Ecto neural progenitor cell (in vitro differentiated cells): ENCODE measurements at places on chromosomes 4 and X.

- DNase-seq: no peak
Observed at GRCh38 chr4:1201851-1202525, 29.6 kb upstream of the SPON2 start.

DNA sequence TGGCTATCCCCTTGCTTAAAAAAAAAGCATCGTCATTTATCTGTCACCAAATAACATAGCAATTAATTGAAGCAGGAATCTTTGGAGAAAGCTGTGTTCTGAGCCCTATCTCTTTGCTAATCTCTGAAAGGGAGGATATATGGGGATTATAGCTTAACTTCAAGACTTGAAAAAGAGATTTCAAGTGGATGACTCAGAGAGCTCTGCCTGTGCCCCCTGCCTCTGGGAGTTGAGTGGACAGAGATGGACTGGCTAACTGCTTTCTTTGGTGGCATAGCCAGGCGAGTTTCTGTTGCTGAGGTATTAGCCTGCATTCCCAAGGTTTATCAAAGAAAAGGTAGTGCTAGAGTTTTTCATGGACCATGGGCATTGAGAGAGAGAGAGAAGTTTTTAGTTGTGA is 91.6 kb downstream of the DDIT4L start:
- DNase-seq: no peak

GRCh38 chr4:108001540-108002135 is 11.9 kb downstream of the HADH start:
- no peak for DNase-seq

GRCh38 chr4:77040270-77040669 is 35.5 kb downstream of the CCNI start:
- DNase-seq: no peak

- no peak for DNase-seq
Observed at GRCh38 chr4:176090115-176090514, 24.5 kb downstream of the WDR17 start.

DNA sequence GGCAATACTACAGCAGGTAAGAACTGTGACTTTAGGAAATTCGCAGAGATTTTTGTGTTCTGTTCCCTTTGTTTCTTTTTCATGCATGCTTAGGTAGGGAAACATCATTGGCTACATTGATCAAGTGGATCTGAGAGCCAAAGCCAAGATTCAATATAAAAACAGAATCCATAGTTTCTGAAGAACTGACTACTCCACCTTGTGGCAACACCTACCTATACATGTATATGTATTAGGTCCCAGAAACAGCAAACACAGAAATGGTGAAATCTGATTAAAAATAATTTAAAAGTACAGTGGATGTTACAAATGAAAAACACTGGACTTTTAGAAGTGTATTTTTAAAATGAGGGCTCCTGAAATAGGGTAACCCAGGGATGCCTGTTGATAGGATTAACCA is 322.6 kb upstream of the MAOA start:
- DNase-seq: no peak

GRCh38 chr4:5144384-5144783 is 93.1 kb downstream of the STK32B start:
- DNase-seq: no peak

DNA sequence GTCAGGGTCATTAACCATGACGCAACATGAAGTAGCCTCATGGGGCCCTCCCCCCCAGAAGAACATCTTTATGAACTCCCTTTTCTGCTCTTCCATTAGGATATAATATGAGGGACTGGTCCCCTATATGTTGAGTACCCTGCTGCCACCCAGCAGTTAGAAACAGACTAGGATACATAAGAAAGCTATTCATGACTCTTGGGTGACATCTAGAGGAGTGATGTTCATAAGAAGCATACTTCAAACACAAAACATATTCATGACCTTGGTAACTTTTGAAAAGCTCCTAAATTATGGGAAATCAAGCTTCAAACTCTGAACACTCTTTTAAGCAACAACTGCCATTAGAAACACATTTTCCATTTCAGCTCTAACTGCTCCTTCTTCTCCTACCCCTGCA is 155.2 kb upstream of the SPIN4 start:
- DNase-seq: no peak

- DNase-seq: no peak
Observed at GRCh38 chr4:40427128-40427527, 92.0 kb downstream of the CHRNA9 start.

GRCh38 chr4:188196134-188196735 is 57.0 kb downstream of the TRIML1 start:
- no peak for DNase-seq

- no peak for DNase-seq
Observed at GRCh38 chrX:95860127-95860526, 824.5 kb upstream of the DIAPH2 start.

DNA sequence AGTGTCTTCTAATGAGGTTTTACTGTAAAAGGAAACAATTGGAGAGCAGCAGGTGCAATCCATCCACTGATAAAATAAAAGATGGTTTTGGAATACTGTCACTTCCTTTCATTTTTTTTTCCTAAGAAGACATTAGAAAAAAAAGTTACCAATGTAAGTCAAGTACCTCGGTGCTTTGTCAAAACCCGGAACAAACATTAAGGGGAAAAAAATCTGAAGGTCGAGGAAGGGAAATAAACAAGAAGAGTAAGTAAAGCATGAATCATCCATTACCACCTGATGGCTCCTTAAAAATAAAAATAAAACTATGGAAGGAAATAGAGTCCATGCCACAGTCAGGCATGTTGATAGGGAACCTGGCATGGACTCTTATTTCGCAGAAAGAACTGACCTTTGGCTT is 15.3 kb upstream of the XPNPEP2 start:
- no peak for DNase-seq

DNA sequence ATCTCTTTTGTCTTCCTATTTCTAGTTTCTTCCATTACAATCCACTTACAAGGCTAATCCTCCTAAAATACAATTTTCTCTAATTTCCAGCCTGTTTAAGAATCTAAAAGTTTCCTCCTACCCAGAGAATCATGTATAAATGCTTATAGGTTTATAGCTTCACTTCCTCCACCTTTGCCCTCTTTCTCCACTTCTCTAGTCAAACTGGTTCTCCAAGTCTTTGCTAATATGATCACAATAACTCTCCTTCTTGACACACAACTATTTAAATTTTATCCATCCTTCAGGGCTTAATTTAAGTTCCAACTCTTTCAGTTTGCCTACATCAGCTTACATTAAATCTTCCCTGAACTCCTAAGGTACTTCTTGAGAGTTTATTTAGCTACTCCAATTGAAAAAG is 69.2 kb downstream of the RPS6KA6 start:
- DNase-seq: no peak

DNA sequence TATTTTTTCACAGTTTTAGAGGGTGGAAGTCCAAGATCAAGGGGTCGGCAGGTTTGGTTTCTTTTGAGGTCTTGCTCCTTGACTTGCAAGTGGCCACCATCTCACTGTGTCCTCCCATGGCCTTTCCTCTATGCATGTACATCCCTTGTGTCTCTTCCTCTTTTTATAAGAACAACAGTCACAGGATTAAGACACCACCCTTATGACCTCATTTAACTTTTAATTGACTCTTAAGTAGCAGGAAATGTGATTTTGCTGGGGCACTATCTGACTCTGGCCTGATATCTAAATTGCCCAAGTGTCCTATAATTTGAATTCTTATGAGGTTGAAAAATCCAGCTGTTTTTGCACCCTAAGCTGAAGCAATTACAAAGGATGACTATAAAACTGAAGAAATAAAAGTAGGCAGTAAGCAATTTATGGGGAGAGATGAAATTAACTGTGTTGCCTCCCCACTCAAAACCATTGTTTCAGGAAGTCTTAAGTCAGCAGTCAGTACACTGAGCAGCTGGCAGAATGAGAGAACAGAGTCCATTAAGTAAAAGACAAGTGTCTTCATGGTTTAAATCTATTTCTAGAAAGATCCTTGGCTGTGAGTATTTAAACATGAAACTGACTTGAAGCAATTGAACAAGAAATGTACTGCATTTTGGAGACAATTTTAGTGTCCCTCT is 601.3 kb downstream of the SPRY1 start:
- no peak for DNase-seq

GRCh38 chrX:118353081-118353850 is 7.4 kb downstream of the WDR44 start:
- DNase-seq: no peak

DNA sequence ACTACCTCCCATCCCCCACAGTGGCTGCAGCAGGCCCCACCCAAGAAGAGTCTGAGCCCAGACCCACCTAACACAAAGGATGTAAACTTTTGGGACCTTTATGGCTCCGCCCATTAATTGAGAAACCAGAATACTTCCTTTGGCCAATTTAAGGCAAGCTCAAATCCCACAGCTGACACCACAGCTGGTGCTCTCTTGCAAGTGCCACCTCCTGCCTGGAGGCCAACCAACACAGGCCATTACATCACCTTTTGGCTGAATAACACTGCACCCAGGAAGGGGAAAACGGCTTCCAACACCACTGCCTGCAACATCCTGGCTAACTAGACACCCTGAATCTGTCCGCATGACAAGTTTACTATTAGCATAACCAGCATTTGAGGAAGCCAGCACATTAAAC is 248.8 kb downstream of the PRDM5 start:
- DNase-seq: no peak

- no peak for DNase-seq
Observed at GRCh38 chr4:155085843-155086530, 122.4 kb upstream of the NPY2R start.

DNA sequence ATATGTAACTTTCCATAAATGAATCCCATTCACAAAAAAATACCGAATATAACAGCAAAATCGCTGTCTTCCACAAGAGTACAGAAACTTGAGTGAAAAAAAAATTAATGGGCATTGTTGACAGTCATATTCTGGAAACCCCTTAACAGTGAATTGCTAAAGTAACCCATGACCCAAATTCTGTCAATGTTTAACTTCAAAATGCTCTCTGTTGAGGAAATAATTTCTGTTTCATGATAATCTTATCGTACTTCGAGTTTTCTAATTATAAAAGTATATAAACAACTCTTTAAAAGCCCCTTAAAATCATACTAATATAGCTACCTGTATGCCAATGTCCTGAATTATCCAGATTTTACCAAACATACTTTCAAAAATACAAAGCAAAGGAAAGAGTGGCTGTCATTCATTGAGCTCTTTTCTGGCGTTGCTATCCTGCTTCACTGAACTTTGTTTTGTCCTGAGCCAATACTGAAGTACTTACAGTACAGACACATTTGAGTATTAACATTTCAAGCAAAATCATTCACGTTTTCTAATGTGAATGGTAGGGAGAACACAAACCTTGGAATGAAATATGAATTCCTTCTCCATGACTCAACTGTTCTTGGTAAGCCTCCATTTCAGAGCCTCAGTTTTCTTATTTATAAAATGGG is 2.4 kb downstream of the XAGE3 start:
- DNase-seq: no peak
